ENCODE measurements at places on chromosomes 7 and 10.
A peak's percentile ranks its signal among the peaks of the same experiment; 100 is the strongest.

- no peak for DNase-seq
These were observed 6.2 kb downstream of the CPED1 start for GRCh38 chr7:120994512-120995410.

DNA sequence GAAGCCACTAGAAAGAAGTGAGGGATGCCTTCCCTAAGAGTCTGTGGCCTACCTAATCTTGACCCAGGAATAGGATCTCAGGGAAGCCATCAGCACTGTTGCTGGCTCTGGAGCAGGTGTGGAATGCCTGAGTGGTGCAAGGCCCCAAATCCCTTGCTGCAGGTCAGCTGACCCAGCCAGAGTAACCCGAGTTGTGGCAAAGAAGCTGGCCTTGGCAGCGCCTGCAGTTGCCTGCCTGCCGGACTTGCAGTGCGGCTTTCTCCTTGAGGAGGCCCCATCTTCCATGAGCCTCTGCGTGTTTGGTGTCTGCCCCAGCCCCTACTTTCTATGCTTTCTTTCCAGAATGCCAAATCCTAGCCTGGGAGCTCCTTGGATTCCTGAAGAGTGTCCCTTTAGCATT is 5.8 kb downstream of the KIAA1217 start:
- no peak for DNase-seq

GRCh38 chr10:30988831-30989435 is 42.7 kb downstream of the ZNF438 start:
- no peak for DNase-seq

GRCh38 chr7:73701357-73701995 is 18.0 kb downstream of the STX1A start:
- no peak for DNase-seq

- no peak for DNase-seq
These were observed 118.9 kb downstream of the PPP1R3A start for GRCh38 chr7:113799896-113800295.

DNA sequence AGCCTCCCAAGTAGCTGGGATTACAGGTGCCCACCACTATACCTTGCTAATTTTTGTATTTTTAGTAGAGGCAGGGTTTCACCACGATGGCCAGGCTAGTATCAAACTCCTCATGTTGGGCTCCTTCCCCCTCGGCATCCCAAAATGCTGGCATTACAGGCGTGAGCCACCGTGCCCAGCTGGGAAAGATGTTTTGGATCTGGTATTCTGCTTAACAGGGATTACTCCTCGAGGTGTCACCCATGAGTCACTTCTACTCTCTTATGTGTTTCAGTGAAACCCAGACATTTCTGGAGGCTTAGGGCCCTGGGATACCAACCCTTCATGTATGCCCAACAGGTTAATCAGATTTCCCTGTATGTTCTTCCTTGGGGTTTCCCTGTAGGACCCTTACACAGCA is 11.8 kb upstream of the OPN4 start:
- no peak for DNase-seq

DNA sequence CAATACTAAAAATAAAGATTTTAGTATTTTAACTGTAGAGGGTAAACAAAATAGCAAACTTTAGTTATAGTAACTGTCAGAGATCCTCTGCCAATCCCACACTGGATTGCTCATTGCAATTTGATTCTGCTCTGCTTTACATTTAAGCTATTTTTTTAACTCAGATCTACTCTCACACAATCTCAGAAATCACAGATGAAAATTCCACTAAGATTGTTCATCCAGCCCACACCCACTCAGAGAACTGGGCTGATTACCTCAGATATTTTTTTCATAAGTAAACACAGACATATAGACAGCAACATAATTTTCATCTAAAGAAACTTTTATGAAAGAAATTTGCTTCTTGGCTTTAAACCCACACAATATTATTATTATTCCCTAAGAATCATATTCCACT is 7.0 kb downstream of the OSBPL3 start:
- DNase-seq, result no peak

- DNase-seq, result no peak
These were observed 15.3 kb upstream of the RSU1 start for GRCh38 chr10:16832351-16833080.

DNA sequence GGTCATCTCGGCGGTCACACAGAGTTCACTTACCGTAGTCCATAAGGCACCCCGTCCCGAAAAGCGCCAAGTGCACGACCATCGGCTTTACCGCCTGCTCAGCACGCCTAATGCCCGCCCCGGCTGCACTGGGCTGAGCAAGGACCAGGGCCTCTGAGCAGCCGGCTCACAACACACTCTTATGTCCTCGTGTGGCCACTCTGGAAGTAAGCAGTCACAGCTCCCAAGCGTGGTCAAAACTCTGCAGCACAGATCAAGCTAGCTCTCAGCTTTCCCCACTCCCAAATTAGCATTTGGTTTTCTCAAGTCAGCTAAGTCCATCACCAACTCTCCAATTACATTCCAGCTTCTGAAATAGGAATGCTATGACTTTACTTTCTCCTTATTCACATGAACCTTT is 57.7 kb downstream of the MAD1L1 start:
- no peak for DNase-seq

DNA sequence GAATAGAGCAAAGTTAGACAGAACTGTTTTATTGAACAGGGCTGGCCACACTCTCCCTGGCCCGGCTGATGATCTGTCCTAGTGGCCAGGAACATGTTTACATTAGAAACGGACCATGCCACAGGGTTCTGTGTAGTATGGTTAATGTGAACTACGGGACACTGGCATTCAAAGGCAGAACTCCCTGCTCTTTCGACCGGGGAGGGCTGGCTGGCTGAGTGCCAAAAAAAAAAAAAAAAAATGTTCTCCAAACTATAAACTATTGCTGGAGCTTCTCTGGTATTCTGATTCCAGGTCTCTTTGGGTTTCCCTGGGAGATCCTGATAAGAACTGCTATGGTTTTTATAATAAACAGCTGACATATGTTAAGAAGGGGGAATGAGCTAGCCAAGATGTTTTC is 1262.6 kb upstream of the SORCS1 start:
- no peak for DNase-seq

GRCh38 chr10:34163075-34163905 is 651.8 kb downstream of the PARD3 start:
- no peak for DNase-seq

DNA sequence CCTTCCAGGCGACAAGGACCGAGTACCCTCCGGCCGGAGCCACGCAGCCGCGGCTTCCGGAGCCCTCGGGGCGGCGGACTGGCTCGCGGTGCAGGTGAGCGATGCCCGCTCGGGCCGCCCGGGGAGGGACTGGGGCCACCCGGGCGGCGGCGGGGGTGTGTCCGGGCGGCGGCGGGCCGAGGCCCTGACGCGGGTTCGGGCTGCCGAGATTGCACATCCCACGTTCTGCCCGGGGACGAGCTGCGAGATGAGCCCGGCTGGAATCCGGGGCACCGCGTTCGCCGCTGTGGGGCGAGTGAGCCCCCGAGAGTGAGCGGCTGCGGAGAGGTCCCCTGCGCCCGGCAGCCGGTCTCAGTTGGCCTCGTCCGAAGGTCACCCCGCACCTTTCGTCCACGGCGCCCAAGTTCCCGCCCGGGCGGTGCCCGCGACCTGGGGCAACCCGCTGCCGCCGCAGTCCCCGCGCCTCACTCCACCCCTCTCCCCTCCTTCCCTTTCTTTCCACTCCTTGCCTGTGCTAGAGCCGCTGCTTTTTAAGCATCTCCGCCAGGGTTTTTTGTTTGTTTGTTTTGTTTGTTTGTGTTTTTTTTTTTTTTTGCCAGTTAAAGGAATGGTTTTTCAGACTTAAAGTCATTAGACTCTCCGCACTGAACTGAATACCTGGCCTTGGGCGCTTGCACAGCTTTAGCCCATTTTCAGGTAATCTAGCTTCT is 515 bp downstream of the RALA start:
- DNase-seq, result peak; percentile 9

DNA sequence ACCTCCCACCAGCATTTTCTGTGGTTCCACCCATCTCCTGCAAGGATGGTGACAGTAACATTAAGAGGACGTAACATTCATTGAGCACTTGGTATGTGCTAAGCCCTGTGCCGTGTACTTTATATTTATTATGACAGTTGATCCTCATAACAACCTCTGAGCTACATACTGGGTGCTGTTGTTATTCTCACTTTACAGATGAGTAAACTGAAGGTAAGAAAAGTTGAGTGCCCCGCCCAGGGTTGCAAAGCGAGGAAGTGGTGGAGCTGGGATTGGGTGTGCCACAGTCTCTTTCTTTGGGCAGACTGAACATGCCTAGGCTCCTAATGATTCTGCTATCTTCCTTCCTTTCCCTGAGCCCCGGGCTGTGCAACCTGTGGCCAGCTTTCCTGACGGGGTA is 107.4 kb downstream of the SH3PXD2A start:
- DNase-seq, result no peak

DNA sequence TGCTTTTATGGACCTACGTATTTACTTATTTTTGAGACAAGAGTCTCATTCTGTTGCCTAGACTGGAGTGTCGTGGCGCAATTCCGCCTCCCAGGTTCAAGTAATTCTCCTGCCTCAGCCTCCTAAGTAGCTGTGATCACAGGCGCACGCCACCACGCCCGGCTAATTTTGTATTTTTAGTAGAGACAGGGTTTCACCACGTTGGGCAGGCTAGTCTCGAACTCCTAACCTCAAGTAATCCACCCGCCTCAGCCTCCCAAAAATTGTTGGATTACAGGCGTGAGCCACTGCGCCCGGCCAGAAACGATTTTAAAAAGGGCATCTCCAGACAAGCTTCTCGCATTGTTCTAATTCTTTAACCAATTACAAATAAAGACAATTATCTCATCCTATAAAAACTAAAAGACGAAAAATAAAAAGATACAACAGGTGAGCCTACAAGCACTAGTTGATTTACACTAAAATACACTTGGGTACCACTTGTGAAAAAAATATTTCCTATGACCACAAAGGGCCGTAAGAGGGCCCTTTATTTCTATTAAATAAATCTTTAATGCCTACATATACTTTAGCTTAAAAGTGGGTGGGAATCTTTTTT is 2.4 kb downstream of the TRA2A start:
- no peak for DNase-seq

DNA sequence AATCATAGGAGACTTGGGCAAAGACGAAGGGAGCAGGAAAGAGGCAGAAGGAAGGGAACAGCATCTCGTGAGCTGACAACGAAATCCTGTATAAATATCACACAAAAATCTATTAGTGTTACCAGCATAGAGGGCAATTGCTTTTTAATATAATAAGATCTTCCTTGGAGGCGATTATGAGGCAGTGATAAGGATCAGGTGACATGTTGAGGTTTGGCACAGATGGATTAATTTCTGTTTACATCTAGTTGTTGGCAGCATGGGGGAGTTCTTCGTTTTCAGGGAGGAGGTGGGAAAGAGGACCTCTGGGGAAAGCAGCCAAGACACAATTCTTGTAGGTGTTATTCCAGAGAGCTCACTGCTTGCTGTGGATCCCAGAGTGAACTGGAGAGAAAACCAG is 163.8 kb downstream of the PLXNA4 start:
- no peak for DNase-seq

GRCh38 chr7:77537778-77538280 is 734 bp downstream of the PTPN12 start:
- no peak for DNase-seq

- DNase-seq, result no peak
These were observed 40.7 kb upstream of the EBLN1 start for GRCh38 chr10:22258471-22258870.

GRCh38 chr7:134811765-134812164 is 32.3 kb downstream of the CALD1 start:
- DNase-seq, result no peak

DNA sequence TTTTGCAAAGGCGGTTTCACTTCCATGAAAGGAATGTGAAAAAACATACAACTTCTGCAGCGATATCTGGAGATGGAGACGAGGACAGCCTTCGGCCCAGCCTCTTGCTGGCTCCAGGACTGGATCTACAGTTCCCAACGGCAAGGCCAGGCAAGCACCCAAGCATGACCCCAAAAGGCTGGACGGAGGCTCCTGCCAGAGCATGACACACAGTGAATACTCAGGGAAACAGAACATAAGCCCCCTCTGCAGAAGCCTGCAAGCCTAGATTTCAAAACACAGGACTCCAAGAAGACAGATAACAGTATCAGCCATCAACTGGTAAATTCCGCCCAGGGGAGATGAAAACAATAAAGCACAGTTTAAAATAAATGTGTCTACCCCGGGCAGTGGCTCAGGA is 3.3 kb upstream of the LRRC27 start:
- DNase-seq, result no peak

DNA sequence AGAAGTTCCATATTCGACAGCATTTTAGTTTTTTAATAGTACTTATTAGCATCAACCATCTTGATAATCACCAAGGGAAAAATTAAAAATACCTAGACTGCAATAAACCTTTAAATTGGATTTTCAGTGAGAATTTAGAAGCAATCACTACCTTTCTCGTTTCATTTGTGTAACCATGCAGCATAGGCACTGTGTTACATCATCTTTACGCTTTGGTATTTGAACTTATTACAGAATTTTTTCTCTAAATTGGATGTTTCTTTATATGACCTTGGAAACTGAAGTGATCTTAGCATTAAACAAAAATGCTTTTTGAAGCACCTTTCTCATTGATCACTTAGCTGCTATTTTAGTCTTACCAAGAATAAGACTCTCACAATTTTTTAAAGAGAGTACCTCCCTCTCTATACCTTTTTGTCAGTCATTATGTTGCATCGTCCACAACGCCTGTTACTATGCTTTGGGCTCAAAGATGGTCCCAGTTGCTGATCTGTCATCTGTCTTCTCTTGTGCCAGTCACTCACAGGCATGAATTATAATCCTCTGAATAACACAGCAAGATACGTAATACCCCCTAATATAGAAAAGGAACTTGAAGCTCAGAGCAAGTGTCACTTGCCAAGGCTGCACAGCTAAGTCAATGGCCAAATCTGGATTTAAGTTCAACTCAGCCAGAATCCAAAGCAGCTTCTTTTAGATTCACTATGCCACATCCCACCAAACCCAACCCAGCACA is 19.6 kb upstream of the ASCC1 start:
- DNase-seq, result no peak

- DNase-seq, result no peak
These were observed 57.1 kb downstream of the TBXAS1 start for GRCh38 chr7:139886206-139886605.

GRCh38 chr10:60942788-60943315 is 1.1 kb downstream of the RHOBTB1 start:
- peak; percentile 65 for DNase-seq

- DNase-seq, result no peak
These were observed 15.5 kb upstream of the ICA1 start for GRCh38 chr7:8277394-8277982.

DNA sequence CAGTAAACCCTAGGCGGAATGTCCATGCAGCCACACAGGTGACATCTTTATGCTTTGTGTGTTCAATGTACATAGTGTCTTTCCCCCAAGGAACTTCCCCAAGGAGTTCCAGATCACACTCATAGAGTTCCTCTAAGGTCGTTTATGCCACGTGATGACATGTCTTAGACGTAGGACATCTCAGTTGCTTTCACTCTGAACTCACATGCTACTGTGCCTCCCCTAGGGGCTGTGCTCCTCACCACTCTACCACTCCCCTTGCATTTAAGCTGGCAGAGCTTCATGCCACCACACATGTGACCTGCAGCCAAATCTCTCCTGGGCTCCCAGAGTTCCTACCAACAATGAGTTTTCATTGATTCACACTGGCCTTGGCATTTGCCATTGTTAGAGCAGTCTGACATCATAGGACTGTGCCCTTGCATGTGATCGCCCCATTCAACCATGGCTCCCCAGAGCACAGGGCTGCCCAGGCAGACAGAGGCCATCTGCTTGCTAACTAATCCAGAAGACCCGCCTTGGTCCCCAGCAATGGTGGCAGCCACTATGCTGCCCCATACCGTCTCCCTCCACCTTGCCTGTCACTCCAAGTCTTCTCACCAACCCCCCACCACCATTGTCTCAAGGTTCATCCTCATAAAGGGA is 95.3 kb upstream of the MACROH2A2 start:
- DNase-seq, result no peak
